CD4-positive, alpha-beta T cell treated with Interleukin-4 for 4 hours (primary cell): ENCODE measurements at places on chromosomes 7 and 10.

DNA sequence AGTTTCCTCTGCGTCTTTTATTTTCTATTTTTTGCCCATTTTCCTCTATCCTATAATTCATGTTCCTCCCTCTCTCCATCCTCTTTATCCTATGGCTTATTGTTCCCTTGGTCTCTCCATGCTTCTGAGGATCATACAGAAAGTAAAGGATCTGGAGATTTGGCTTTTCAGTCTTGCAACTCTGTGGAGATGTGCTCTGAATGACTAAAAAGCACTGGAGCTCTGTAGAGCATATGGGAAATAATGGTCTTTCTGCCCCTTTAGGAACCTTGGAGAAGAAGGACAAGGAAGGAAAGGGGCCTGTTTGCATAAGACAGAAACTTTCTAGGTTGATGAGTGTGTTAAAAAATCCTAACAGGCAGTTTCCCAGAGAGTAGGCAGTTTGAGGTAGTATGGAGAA is 120.1 kb downstream of the PHTF2 start:
- DNase-seq = no peak

DNA sequence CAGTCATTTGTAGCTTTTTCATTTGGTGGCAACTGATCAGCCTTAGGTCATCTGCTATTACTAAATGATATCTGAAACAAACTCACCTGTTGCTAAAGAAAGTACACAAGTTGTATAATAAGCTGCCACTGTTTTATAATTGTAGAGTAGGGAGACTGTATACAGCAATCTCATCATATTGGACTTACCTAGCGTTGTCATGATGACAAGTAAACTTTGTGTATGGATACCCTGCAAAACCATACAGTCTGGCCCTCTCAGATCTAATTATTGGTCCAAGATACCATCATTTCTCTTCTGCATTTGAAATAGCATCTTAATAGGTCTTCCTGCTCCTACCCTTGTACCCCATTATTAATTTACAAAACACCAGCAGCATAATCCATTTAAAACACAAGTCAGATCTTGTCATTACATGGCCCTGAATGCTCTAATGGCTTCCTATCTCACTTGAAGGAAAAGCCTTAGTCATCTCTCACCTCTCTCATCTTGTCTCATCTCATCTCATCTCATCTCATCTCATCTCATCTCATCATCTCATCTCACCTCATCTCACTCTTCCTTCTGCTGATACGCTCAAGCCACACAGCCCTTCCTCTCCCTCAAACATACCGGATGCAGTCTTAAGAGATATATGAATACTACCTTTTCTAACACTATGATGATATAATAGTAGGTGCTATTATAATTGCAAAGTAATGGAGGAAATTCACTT is 540.6 kb downstream of the MDFIC start:
- no peak for DNase-seq

- DNase-seq = no peak
Measured at GRCh38 chr10:4283846-4284610, 499.0 kb upstream of the KLF6 start.

DNA sequence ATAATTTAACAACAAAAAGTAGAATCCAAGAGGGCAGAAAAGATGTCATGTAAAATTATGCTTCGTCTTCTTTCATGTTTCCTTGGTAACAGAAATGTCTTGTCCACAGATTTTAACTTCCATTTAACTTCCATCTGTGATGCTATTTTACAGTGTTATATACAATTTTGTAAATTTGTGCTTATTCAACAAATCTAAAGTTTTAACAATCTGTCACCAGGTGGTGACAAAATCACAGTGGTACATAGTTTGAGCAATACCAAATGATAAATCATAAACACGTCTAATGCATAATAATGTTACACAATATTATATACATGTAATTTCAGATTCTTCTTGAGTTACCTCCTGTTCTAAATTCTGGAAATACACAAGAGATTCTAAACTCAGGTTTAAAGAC is 784.4 kb upstream of the CELF2 start:
- no peak for DNase-seq

- no peak for DNase-seq
Measured at GRCh38 chr10:50326757-50327701, 75.7 kb upstream of the ASAH2 start.

- DNase-seq = no peak
Measured at GRCh38 chr10:99682032-99682431, 22.7 kb downstream of the ENTPD7 start.

GRCh38 chr7:98230746-98231471 is 19.7 kb downstream of the BHLHA15 start:
- DNase-seq = no peak

DNA sequence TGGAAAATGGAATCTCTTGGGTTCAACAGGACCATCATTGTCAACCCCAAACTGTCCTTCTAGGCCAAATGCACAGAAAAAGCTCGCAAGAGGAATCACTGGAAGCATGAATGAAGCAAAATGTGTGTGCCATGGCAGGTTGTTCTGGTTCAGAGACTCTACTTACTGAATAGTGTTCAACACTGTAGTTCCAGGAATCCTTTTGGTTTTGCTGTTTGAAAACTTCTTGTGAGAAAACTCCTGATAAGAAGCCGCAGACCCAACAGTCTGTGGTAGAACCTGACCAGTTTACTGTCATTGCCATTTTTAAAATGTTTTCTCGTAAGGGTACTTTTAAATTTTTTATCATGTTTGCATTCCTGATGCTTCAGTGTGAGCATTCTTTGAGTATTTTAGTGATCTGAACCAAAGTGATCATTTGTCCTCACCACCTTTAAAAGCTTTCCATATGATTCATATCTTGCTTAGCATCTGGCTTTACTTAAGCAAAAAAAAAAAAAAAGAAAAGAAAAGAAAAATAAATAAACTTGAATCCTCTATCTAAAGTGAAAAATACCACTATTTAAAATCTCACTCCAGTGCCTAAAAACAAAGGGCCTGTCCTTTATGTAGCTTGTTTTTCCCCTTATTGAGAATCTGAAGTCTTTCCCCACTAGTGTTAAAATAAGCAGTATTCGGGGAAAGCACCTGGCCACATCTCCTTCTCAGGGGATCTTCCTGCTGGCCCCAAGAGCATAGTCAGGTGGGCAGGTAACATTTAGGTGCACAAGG is 92.4 kb downstream of the WNT2 start:
- no peak for DNase-seq
